Activated CD4-positive, alpha-beta T cell treated with anti-CD3 and anti-CD28 coated beads, Interleukin-2, Interleukin-6, amounts not matched to agents 100 ng/mL and 50 ng/mL, durations not matched to agents 16 hours and 8 hours (primary cell): ENCODE measurements at places on chromosomes 13 and 19.

DNA sequence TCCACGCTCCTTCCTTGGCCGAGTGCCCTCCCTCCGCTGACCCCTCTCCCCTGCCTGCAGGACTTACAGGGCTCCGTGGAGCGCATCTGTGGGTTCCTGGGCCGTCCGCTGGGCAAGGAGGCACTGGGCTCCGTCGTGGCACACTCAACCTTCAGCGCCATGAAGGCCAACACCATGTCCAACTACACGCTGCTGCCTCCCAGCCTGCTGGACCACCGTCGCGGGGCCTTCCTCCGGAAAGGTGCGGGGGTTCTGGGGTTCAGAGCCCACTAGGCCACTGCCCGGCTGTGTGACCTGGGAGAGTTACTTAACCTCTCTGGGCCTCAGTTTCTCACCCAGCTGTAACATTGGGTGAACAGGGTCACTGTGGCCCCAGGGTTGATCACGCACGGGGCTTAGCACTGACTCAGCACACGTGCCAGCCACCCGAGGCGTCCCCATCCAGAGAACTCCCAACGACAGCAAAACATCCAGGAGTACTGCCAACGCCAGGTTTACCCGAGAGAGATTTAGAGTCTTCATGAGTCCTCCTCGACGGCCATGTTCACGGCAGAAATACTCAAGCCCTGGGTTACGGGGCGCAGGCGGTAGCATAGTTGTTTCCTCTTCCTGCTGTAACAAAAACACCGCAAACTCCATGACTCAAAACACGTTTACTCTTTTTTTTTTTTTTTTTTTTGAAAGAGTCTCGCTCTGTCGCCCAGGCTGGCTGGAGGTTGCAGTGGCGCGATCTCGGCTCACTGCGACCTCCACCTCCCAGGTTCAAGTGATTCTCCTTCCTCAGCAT is 9.7 kb upstream of the SPACA4 start:
- peak; percentile 62 for DNase-seq

DNA sequence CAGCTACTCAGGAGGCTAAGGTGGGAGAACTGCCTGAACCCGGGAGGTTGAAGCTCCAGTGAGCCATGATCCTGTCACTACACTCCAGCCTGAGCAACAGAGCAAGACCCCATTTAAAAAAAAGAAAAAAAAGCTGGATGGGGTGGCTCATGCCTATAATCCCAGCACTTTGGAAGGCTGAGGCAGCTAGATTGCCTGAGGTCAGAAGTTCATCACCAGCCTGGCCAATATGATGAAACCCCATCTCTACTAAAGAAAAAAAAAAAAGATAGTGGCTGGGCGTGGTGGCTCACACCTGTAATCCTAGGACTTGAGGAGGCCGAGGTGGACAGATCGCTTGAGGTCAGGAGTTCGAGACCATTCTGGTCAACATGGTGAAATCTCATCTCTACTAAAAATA is 15.0 kb downstream of the LTBP4 start:
- DNase-seq, result no peak

DNA sequence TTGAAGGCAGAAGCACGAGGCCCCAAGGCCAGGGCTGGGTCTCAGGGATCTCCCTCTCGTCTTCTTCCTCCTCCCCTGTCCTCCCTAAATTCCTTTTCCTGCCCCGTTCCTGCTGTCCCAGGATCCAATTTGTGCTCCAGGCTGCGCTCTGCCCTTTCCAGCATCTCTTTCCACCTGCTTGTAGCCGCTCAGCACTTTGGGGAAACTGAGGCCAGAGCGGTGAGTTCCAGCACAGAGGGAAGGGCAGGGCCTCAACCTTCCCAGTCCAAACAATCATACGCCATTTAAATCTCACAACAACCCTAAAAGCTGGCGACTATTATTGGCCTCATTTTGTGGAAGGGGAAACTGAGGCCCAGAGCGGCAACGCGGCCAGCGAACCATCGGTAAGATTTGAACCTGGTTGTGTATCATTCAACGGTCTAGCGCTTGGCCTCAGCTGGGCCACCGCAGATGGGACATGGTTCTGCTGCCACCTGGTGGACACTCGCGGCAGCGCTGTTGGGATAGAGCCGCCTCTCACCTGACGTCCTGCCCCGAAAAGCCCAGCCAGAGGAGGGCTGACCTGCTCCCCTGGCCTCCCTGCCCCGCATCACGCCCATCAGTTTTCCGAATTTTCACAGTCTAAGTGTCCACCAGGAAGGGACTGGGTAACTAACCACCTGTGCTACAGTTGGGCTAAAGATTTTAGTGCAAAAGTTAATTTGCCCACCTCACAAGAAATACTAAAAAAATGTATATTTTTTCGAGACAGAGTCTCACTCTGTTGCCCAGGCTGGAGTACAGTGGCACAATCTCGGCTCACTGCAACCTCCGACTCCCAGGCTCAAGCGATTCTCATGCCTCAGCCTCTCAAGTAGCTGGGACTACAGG is 4.2 kb upstream of the RPL18A start:
- peak; percentile 94 for DNase-seq

GRCh38 chr13:77533875-77534788 is 1.4 kb upstream of the SCEL start:
- DNase-seq, result no peak

GRCh38 chr19:37226248-37226647 is 8.2 kb downstream of the ZNF383 start:
- DNase-seq, result no peak

GRCh38 chr13:87130423-87130822 is 540.7 kb upstream of the SLITRK5 start:
- DNase-seq, result no peak

DNA sequence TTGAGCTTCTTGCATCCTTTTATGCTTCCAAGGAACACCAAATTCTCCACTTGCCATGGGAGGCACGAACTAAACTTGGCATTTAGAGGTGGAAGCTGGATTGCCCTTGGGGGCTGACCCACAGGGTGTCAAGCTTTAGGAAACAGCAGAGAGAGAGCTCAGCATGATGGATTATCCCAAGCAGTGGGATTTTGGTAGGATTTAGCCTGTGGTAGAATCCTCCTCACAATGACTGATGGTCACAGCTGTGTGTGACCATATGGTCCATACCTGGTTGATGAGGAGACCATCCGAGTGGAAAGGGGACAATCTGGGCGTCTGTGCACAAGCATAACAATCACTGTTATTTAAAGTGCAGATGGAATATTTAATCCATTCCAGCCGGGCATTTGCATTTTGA is 40.1 kb upstream of the PSG9 start:
- no peak for DNase-seq

- DNase-seq, result no peak
Observed at GRCh38 chr13:27036236-27036981, 135.2 kb downstream of the USP12 start.

- peak; percentile 72 for DNase-seq
Observed at GRCh38 chr13:99237981-99238662, 20.1 kb downstream of the GPR18 start.

DNA sequence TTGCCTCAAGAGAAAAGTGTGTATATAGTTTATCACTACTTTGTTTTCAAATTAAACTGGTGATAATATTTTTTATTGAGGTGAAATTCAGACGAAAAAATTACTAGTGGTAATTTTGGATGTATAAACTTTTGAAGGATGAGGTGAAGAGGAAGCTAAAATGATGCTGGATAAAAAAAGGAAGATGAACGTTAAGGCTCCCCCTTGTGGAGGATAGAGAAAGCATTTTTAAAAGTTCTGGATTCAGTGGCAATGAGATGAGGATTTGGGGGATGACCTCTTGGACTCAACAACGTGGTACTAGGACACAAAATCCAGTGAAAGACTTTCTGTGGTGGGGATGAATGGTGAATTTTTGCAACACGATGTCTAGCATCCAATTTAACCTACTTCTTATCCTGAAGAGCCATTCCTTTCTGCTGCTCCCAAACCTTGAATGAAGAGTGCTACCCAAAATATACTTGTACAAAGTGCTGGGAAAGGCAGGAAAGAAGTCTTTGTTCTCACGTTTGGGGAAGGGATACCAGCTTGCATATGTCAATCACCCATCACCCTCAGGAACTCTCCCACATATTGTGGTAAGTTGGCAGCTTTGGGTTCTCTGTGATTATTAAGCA is 7.3 kb upstream of the SIGLEC5 start:
- no peak for DNase-seq

DNA sequence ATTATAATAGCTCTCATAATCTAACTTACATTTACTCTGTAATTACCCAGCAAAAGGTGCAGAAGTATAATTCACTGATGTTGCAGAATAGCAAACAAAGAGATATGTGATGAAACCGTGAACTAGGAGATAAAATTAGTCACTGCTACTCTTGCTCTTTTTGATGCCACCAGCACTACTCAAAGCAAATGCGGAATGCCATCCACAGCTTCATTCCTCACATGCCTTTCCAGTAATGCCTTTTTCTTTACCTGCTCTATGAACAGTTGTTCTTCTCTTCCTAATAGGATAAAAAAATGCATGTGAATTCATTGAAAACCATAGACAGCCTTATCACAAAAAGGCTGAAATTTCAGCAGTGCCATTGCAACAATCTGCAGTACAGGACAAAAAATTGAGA is 1129.5 kb downstream of the DIAPH3 start:
- DNase-seq, result no peak

GRCh38 chr13:40613192-40613818 is 53.1 kb downstream of the FOXO1 start:
- peak; percentile 73 for DNase-seq

- no peak for DNase-seq
Observed at GRCh38 chr19:49738268-49738667, 24.8 kb downstream of the TSKS start.

DNA sequence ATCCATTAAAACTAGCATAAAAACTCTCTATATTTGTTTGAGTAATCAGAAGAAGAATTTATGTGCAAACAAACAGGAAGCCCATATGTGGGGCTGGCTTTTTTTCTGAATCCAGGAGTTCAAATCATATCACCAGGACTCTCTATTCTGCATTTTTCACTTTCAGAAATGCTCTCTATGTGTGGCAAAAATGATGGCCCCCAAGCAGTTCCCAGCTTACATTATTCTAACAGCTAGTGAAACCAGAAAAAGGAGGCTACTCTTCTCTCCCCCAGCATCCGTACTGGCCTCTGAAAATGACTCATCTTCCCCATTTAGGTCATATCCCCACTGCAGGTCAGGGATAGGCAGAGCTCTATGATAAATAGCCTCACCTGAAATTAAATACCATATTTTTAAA is 20.4 kb downstream of the RBM26 start:
- DNase-seq, result peak; percentile 82

DNA sequence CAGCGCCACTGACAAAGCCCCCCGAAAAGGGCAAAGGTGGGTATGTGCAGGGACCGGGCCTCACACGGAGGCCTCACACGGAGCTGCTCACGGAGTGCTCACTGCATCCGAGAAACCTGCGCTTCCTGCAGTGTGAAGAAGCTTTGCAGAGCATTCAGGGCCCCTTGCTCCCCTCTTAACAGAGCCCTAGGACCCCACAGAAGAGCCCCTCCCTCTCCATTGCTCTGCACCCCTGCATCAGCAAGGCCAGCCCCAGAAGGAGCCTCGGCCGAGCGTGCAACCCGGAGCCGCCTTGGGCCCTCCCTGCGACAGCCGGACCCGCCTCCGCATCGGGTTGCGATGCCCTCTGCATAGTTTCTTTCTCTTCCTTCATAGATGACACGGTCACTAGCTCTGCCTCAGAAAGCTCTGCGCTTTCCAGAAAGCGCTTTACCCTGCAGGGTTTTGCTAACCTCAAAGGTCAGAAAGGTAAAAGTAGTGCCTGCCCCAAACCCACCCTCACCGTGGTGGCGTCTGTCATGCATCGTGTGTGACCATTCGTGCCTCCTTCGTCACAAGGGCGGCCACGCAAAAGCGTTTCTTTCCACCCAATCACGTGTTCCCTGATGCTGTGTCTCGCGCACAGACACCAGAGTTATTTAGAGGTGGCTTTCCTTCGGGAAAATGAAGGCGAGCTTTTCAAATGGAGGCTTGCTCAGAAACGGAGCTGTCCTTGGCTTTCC is 15.7 kb upstream of the F7 start:
- no peak for DNase-seq

DNA sequence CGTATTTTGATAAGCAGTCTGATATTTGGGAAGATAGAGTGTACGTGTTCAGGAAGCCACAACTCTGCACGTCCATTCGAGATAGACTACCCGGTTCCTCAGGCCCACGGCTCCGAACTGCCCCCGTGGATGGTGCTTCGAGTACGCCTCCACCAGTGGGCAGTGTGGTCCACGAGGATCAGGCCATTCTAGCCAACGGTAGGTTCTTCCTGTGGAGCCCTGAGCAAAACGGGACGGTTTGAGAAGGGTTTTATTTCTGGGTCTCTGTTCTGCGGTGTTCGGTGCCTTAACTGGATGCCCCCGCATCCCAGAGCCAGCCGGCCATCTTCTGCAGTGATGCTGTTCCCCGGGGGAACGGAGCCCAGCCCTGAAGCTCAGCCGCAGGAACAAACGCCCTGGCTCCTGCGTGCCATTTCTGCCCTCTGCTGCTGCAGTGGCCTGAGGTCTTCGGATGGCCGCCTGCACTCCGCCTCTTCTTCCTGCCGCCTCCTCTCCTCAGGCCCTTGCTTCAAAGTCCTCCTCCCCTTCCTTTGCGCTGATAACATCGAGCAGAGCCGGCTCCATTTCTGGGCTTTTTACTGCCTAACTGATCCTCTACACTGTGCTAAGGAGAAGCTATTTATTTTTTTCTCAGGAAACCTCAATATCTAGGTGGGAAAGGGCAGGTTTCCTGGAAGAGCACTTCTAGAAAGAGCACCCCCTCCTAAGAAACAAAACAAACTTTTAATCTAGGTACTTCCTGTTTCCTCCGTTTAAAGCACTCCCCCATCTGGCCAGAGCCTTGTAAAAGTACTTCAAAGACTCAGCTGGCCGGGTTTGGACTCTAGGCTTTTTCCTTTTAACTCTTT is 36.2 kb upstream of the SLC46A3 start:
- peak; percentile 4 for DNase-seq
